Heart right ventricle (tissue), 16 donors: ENCODE measurements at places on chromosomes 2 and 18. TPM values are rescaled to one million over a fixed set of nuclear protein-coding genes. Genes with fewer than 3 reads are reported as not detected.

DNA sequence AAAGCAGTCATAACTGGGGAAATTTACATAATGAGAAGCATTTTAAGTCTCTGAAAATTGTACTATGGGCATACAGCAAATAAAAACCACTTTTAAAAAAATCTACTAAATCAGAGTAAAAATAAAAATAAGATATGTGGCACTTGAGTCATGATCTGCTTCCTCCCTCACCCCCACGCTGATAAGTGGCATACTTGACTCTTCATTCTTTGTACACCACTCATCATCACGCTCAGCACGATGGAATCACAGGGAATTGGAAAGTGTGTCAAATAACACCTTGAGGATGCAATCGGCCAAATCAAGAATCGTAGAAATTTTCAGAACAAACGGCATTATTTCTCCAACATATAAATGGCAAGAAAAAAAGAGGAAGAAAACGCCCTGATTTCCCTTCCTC is 41.1 kb upstream of the REG3G start:
- DNase-seq, result no peak

- DNase-seq, result no peak
Measured at GRCh38 chr2:129458436-129458835, 521.0 kb upstream of the RAB6C start.

DNA sequence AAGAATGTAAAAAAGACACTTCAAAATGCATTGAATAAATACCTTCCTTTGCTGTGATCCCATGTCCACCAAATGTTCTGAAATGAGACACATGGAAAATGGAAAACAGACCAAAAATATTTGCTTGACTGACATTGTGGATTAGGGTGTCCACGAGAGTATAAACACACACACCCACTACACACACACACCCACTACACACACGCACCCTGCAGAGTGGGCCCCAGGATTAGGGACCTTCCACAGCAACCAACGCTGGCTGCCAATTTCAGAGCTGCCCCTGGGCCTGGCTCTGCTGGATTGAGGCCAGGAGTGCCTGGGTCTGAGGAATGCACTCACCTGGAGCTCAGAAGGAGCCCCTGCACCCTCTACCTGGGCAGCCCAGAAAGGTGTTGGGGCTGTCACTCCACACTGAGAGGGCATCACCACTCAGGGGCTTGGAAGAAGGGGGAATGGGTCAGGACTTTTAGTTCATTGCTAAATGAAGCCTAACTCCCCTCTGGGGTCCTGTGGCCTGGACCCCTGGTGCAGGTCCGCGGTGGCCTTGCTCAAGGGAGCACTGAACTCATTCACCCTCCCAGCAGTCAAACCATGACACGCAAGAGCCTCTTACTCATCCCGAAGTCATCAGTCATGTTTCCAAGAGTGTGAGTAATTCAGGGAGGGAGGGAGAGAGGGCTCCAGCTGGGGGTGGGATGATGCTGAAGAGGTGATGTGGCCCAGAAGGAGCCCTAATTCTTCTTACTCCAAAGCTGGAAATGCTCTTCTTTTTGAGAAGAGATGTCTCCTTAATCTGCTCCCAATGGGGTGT is 50.2 kb upstream of the PLB1 start:
- no peak for DNase-seq

DNA sequence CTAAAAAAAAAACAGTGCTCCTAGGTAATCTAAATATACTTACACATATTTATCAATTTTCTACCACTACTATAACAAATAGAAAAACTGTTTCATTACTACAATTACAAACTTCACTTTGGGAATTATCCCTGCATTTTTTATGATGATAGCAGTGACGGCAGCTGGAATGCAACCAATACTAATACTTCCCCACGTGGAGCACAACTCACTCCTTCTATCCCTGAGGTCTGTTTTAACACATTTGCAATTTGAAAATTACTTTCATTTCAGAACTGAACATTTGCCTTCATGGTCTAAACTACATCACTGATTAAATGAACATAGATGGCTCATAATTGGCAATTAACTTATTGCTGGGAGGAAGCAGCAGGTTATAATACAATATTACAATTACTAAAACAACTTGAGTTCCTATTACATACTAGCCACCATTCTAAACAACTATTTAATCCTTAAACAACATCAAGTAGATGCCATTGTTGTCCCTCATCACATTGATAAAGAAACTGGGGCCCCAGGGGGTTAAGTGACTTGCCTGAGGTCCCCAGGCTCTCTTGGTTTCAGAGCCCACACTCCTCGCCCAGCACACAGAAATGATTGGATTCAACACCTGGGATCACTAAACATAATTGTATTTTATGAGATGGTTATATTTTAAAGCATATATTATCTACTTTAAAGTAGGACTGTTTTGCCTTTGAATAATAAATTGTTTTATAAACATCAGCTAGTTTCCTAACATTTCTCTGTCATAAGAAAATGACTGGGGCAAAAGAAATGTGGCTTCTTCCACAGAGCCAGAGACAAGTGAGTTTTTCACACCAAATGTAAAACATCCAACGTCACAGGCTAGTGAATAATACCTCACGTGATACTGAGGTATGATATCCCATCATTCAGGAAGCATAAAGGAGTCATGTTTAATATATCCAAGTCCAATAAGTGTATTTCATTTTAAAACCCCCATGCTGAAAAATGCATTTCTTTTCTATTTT is 6.2 kb downstream of the COLEC12 start:
- no peak for DNase-seq

GRCh38 chr2:71546777-71547281 is 93.5 kb downstream of the DYSF start:
- DNase-seq, result no peak

DNA sequence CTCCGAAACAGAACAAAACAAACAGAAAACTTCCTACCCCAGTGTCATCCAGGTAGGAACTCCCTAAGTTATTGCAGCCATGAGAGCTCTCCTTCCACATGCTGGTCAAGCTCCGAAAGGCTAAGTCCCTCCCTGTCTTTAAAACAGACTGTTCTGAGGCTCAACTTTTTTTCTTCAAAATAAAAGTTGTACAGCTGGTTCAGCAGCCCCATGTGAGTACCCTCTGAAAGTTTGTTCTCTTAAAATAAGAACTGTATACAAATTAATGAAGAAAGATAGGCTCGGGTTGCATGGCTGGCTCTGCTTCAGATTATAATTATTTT is at the start of gene PDE1A:
TSS of gene PDE1A (minus strand) at position 119 of the 323 bp plus-strand sequence.
- peak; percentile 17 for DNase-seq

DNA sequence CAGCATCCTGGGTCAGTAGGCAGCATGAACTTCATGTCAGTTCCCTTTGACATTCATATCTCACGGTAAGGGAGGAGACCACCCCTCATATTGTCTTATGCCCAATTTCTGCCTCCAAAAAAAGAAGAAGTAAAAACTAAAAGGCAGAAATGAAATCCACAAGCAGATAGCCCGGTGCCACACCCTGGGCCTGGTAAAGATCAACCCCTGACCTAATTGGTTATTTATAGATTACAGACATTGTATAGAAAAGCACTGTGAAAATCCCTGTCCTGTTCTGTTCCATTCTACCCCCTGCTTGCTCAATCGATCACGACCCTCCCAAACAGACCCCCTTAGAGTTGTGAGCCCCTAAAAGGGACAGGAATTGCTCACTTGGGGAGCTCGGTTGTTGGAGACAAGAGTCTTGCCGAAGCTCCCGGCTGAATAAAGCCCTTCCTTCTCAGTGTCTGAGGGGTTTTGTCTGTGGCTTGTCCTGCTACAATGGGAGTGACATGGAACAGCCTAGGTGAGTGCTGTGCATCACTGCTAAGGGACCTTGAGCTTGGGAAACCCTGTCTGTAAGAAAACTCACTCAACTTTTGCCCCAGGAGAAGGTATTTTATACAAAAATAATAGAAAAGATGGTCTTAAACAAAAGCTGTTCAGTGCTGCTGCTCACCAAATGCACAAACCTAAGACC is 11.1 kb downstream of the NDUFV2 start:
- DNase-seq, result no peak

DNA sequence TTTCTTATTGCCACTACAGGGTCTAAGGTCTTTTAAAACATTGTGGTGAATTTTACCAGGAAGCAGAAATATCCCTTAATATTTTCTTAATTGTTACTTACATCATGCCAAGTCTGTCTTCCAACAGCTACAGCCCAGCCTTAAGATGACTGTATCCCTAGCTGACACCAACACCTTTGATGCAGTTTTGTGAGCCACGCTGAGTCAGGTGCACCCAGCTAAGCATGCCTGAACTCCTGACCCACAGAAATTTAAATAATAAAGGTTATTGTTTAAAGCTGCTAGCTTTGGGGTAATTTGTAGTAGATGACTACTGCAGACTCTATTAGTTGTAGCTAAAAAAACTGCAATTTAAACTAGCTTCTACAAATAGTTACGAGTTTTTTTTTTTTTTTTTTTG is 1757.9 kb upstream of the LRRTM1 start:
- DNase-seq, result no peak

DNA sequence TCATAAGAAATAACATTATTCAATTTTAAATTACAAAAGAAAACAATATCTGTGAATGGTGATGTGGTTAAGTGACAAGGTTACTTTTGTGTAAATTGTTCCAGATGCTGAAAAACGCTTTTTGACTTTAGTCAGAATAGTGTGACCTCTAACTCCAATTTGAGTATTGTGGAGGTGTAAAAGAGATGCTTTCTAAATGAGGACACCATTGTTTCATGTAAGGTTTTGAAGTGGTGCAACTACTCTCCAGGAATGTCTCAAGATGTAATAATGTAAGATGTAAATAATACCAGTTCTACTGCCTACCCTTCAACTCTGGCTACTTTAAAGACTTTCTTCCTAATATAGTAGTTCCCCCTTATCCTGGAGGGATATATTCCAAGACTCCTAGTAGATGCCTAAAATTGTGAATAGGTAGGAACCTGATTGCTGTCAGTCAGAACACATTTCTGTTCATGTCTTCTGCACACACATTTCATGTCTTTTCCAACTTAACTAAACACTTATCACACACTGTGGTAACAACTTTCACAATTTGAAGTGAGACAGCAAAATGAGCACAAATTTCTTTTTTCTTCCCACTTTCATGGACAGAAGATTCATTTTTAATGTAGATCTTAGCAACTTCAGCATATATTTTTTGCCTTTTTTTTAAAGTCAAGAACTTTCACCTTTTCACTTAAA is 39.1 kb upstream of the PPP1R1C start:
- DNase-seq, result no peak

- DNase-seq, result no peak
Measured at GRCh38 chr2:122799391-122799790, 1043.9 kb downstream of the TSN start.

- DNase-seq, result no peak
Measured at GRCh38 chr2:17515652-17516051, 2.6 kb downstream of the RAD51AP2 start.

GRCh38 chr2:62200291-62200841 is 4.5 kb downstream of the B3GNT2 start:
- no peak for DNase-seq

DNA sequence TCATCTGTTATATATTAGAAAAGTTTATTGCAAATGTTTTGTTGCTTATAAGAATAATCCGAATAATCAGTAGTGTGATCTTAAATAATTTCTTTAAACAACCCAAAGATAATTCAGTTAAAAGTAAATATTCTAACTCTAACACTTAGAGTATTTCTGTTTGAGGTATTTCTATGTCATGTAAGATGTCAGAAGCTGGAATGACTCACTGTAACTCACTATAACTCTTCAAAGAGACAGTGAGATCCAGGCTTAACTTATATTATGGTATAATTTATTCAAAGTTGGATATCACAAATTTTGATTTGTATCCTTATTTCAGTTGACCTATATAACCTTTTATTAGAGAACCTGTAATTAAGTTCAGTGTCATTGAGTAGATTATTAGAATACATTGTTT is 6.9 kb downstream of the MBD5 start:
- DNase-seq, result no peak

DNA sequence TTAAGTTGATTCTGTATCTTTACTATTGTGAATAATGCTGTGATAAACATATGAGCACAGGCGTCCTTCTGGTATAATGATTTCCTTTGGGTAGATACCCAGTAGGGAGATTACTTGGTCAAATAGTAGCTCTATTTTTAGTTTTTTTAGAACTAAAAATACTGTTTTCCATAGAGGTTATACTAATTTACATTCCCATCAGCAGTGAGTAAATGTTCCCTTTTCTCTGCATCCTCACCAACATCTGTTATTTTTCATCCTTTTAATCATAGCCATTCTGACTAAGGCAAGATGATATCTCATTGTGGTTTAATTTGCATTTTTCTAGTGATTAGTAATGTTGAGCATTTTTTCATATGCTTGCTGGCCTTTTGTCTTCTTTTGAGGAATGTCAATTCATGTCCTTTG is 35.1 kb downstream of the PMS1 start:
- DNase-seq, result no peak

DNA sequence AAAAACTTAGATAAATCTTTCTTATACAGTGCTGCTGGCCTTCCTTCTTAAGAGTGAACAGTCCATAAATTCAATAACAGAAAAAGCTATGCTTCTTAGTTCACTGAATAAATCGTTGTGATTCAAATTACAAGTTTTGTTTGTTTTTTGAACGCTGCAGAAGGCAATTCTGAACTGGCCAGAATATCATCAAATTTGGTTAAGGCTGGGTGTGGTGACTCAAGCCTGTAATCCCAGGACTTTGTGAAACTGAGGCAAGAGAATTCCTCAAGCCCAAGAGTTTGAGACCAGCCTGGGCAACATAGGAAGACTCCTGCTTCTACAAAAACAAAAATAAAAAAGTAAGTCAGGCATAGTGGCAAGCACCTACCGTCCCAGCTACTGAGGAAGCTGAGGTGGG is 111.2 kb upstream of the SLC39A10 start:
- DNase-seq, result no peak

- DNase-seq, result no peak
Measured at GRCh38 chr18:58276789-58277739, 233.0 kb downstream of the NEDD4L start.

- DNase-seq, result no peak
Measured at GRCh38 chr2:67993329-67993728, 69.5 kb downstream of the C1D start.

- no peak for DNase-seq
Measured at GRCh38 chr2:223599640-223600380, 2.4 kb downstream of the SCG2 start.

Gene TMEFF2
- total RNA-seq, result not detected

Gene MTERF4
- total RNA-seq, result 24.1 TPM

Gene SERPINB10
- total RNA-seq, result not detected

Gene C1GALT1C1L
- total RNA-seq, result 0.90 TPM

Gene FAM110C
- total RNA-seq, result 3.2 TPM

Gene AQP12A
- not detected for total RNA-seq

Gene PIEZO2
- 1.3 TPM for total RNA-seq

Gene IL36RN
- total RNA-seq, result not detected

Gene CRYGD
- not detected for total RNA-seq

Gene NETO1
- total RNA-seq, result 0.78 TPM
